ENCODE measurements at places on chromosomes 7 and 10.

DNA sequence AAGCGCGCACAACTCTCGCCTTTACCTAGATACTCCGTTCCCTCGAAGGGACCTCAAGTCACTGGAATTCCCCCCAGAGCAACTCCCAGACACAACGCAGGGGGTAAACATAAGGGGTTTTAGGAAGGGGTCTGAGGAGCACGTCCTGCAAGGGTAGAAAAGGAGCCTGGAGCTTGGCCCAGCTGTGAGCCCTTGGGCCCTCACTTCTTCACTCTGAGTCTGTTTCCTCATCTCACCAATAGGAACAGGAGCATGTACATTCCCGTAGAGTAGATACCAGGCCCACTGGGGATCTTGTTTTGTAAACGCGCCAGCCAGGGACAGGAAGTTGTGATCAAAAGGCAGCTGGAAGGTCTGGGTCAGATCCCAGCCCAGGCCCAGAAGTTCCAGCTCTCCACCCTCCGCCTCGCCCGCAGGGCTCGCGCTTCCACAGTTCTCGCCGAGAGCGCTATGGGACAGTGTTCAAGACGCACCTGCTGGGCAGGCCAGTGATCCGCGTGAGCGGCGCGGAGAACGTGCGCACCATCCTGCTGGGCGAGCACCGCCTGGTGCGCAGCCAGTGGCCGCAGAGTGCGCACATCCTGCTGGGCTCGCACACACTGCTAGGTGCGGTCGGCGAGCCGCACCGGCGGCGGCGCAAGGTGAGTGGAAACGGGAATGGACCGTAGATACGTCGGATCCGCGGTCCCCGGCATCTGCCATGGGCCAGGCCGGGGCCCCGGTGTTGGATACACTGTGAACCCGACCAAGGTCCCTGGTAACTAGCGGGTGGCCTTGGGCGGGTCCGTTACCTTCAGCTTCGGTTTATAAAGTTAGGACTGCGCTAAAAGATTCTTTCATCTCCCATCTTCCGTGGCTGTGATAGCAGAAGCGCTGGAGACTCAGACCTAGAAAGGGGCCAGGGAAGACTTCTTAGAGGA lies 1.3 kb downstream of the CYP26C1 start:
- DNase-seq, result no peak

DNA sequence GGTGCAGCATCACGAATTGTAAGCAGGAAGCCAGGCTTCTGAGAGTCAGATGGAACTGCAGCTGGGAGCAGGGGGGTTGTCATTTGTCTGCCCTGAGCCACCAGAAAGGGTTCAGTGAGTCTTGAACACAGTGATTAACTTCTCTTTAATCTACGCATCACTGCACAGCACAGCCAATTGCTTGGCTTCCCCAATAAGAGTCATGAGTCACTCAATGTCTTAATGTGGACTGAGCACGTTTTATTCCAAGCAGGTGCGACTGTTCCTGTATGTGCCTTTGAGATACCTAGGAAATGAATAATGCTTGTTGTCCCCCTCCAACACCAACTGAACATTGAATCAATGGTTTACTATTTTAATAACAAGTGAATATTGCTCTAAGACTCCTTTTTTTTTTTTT lies 26.0 kb upstream of the PLEKHA1 start:
- no peak for DNase-seq

GRCh38 chr7:87448388-87448787 lies 27.1 kb downstream of the ABCB4 start:
- DNase-seq, result no peak

- DNase-seq, result no peak
These were observed 18.0 kb downstream of the ADAP1 start for GRCh38 chr7:936386-937054.

DNA sequence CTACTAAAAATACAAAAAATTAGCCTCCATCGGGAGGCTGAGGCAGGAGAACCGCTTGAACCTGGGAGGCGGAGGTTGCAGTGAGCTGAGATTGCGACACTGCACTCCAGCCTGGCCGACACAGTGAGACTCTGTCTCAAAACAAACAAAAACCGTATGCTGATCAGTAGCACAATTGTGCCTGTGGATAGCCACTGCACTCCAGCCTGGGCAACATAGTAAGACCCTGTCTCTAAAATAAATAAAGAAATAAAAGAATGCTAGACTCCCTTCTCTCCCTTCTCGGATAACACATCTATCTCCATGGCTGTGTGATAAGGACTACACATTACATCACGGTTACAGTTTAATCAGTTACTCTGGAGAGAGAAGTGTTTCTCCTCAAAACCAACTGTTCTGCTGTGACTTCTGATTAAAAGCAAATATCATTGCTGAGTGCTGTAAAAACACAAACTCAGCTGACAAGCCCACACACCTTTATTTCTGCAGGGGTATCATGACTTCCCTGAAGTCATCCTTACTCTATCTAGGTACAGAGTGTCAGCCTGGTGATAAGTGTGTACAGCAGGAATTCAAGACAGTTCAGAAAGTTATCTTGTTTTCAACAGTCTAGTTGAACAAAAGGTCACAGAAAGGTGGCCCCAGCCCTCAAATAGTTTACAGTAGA lies 5.3 kb upstream of the ARHGAP19 start:
- DNase-seq, result peak; percentile 79

DNA sequence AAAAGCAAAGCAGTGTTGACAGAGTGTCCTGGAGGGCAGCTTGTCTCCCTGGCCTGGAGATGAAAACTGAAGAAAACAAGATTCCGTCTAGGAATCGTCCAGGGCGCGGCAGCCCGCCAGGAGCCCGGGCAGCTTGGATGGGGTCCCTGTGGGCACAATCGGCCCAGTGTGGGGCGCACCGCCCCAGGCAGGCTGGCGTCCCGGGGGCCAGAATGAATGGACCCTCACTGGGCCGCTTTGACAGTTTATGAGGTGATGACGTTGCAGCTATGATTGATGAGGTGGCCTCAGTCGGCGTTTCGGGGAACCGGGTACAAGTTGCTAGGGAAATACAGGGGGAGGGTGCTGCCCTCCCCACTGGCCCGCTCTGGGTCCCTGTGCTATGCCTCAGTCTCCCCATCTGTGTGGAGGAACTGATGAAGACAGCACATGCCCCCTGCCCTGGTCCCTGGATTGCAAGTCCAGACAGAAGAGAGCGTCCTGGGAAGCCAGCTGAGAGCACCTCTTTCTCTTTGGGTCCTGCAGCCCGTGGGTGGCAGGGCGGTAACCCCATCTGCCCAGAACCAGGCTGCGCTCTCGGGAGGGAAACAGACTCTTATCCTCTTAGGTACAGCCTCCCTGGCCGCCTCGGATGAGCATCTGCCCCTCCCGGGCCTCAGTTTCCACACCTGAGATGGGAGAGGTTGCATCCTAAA lies 131.3 kb downstream of the LHPP start:
- no peak for DNase-seq
